ENCODE measurements at places on chromosomes 6 and 20. TPM values are rescaled to one million over a fixed set of nuclear protein-coding genes. Genes with fewer than 3 reads are reported as not detected.

VGLL2 gene
- total RNA-seq: not detected

ZBTB12 gene
- 3.6 TPM for total RNA-seq

OLIG3 gene
- total RNA-seq: not detected

PTPRT gene
- not detected for total RNA-seq

TMEM244 gene
- not detected for total RNA-seq

SSR1 gene
- 371 TPM for total RNA-seq

LAMA4 gene
- 174 TPM for total RNA-seq

ITPA gene
- total RNA-seq: 16.6 TPM

MAS1 gene
- total RNA-seq: under 0.01 TPM

EEF1A2 gene
- 3.9 TPM for total RNA-seq

TGM2 gene
- total RNA-seq: 2,042 TPM

MOXD1 gene
- 118 TPM for total RNA-seq

PARD6B gene
- 0.59 TPM for total RNA-seq

RIPPLY2 gene
- total RNA-seq: not detected
